ENCODE measurements at places on chromosomes 13 and 19. TPM values are rescaled to one million over a fixed set of nuclear protein-coding genes. Genes with fewer than 3 reads are reported as not detected.

GRCh38 chr19:5036698-5037563 is 68.0 kb downstream of the KDM4B start:
- DNase-seq = no peak

GRCh38 chr19:2494084-2494446 is 18.1 kb downstream of the GADD45B start:
- no peak for DNase-seq

MYBPC2 gene
- not detected for total RNA-seq

SPIB gene
- not detected for total RNA-seq

OVOL3 gene
- total RNA-seq = not detected

GRCh38 chr19:19873381-19873780 is 7.7 kb downstream of the ZNF253 start:
- peak; percentile 4 for DNase-seq

GRCh38 chr19:33158365-33158764 is 26.5 kb downstream of the WDR88 start:
- no peak for DNase-seq

DNA sequence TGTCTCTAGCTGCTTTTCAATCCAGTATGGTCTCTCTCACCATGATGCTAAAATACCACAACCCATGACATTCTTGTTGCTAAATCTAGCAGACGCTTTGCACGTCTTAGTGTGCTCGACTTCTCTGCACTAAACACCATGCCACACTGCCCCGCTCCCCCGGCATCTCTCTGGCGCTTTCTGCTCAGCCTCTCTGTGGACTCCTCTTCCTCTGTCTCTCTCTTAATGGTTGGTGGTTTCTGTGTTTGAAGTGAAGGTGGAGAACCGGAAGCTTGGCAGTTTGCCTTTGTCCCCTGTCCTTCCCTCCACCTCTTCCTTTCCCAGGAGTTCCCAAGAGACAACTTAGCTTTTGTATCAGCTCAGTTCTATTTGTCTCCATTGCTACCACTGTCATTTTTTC is 8.8 kb downstream of the ERCC5 start:
- DNase-seq = no peak

KCNRG gene
- 7.6 TPM for total RNA-seq

GRCh38 chr13:107367258-107367657 is 799.3 kb upstream of the ARGLU1 start:
- peak; percentile 76 for DNase-seq

GRCh38 chr19:14405380-14405757 is 13.8 kb downstream of the DDX39A start:
- DNase-seq = no peak

DNA sequence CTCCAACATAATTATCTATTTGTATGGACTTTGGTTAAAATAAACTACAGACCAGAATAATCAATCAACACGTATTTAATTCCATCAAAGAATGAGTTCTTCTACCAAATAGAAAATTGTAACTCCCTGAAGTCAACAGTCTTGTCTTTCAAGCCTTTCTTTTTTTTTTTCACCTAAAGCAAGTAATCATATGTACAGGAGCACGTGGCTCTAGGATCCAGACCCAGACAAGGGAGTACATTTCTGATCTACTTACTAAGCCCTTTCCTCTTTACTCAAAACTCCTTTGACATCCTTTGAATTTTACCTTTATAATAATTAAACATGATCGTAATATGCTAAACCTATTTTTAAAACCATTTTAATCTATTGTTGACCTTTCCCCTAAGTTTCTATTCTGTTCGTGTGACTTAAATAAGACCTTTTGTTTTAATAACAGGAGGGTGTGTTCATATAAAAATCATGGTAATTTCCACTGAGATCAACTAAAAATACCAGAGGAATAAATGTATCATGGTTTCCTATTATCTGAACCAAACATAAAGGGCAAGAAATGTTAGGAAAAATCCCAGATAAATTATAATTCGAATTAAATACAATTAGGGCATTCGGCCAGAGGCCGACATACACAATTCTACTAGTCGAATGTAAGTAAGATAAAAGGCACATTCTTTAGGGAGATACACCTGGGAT is 1.7 kb downstream of the SLC7A1 start:
- DNase-seq = no peak

PLEKHJ1 gene
- total RNA-seq = 121 TPM

- DNase-seq = no peak
These were observed 4.3 kb upstream of the AKAP8L start for GRCh38 chr19:15423130-15423529.

- no peak for DNase-seq
These were observed 67.0 kb upstream of the STARD13 start for GRCh38 chr13:33352526-33352925.

GRCh38 chr19:39590265-39590664 is 12.1 kb upstream of the LGALS13 start:
- peak; percentile 10 for DNase-seq

GRCh38 chr19:3184847-3185460 is 776 bp upstream of the NCLN start:
- DNase-seq = no peak

GRCh38 chr13:30846311-30846710 is 59.8 kb upstream of the MEDAG start:
- DNase-seq = peak; percentile 94

DNA sequence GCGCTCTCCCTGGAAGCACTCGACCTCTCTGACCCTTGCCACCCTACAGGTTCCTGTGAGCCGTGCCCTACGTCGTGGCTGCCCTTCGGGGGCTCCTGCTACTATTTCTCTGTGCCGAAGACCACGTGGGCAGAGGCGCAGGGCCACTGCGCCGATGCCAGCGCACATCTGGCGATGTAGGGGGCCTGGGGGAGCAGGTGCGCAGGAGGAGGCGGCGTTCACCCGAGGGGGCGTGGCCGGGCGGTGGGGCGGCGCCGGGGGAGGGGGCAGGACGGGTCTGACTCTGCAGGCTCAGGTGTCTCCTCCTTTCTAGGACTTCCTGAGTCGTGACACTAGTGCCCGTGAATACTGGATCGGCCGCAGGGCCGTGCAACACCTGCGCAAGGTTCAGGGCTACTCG is 26.4 kb downstream of the CLEC4M start:
- no peak for DNase-seq

ZNF471 gene
- total RNA-seq = 10.1 TPM

DNA sequence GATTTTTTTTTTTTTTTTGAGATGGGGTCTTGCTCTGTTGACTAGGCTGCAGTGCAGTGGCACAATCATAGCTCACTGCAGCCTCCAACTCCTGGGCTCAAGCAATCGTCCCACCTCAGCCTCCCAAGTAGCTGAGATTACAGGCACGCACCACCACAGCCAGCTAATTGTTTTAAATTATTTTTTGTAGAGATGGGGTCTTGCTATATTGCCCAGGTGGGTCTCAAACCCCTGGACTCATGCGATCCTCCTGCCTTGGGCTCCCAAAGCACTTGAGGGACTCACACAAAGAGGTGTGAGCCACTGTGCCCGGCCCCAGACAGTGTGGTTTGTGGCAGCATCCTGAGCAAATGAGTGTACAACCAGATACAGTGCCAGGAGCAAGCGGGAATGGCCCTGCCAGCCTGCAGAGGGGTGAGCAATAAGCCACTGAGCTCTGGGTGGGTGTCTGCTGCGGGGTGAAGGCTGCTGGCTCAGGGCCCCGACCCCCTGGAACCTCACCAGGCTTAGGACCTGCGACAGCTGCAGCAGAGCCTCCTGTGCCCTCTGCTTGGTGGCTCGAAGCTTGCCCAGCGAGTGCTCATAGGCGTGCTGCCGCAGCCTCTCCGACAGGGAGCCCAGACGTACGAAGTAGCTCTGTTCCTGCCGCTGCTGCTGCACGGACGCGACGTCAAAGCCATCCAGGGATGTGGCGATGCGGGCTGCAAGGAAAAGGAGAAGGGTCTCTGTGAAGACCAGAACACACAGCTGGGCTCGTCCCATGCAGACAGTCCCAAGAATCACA is 15.9 kb upstream of the TICAM1 start:
- no peak for DNase-seq

DNA sequence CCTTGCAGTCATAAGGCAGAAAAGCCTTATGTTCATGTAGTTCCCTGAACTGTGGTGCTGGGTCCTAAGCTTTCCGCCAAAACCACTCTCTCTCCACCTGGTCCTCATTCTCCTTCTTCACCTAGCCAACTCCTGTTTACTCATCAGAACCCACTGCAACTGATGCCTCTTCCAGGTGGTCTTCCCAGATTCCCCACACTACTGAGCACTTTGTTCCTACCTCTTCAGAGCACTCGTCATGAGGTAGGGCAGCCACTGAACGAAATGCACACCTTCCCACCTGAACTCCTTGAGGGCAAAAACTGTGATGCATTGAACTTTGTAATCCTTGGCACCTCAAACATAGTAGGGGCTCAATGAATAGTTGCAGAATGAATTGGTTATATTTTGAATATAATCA is 100.4 kb downstream of the DOCK9 start:
- DNase-seq = no peak

DNA sequence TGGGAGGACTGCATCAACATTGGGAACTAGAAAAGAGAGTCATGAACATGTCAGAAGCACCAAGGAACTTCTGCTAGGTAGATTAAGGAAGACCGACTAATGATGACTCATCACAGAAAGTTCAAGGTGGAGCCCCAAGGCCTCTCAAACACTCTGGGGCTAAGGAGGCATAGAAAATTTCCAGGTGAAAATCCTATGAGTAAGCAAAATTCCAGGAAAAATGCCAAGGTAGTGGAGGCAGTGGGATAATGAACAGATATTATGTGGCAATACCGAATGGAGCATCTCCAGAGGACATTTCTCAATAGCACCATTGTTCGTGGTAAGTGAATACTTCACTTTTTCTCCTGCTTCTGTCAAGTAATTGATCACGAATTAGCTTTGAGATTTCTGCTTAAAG is 336.5 kb downstream of the MZT1 start:
- DNase-seq = peak; percentile 96

C19orf81 gene
- not detected for total RNA-seq

GRCh38 chr19:21314676-21315075 is 14.5 kb downstream of the ZNF708 start:
- DNase-seq = no peak

GRCh38 chr19:55528030-55528803 is 8.7 kb downstream of the SBK2 start:
- DNase-seq = no peak

DNA sequence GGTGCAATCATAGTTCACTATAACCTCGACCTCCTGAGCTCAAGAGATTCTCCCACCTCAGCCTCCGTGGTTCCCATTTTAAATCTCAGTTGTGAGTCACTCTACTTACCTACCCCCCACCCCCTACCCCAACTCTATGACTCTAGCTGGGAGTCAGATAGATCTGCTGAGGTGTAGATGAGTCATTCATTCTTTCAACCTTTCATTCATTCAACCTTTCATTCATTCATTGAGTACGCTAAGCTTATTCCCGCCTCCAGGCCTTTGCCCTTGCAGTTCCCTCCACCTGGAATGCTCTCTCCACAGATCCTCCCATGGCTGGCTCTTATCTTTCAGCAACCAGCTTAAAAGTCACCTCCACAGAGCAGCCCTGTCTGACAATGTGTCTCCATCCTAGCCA is 1.1 kb upstream of the MAST1 start:
- peak; percentile 23 for DNase-seq

- DNase-seq = no peak
These were observed 152.8 kb downstream of the SOX1 start for GRCh38 chr13:112219740-112220139.

COMP gene
- not detected for total RNA-seq

DNA sequence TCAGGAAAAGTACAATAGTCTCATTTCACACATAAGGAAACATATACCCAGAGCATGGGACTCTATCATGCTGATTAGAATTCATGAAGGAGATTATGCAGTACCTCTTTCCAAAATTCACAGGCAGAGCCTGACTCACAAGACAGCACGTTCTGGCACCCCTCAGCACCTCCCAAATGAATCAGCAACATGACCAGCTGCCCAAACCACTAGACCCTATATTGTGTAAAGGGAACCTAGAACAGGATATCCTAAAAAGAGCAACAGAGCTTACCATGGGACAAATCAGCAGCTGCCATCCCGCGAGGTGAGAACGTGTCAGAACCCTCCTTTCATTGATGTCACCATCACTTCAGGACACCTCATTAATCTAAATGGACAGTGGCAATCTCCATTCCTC is 2.5 kb downstream of the ZNF426 start:
- DNase-seq = no peak

- DNase-seq = peak; percentile 2
These were observed 800.7 kb upstream of the SLITRK5 start for GRCh38 chr13:86870444-86870843.

THOP1 gene
- 73.8 TPM for total RNA-seq

DNA sequence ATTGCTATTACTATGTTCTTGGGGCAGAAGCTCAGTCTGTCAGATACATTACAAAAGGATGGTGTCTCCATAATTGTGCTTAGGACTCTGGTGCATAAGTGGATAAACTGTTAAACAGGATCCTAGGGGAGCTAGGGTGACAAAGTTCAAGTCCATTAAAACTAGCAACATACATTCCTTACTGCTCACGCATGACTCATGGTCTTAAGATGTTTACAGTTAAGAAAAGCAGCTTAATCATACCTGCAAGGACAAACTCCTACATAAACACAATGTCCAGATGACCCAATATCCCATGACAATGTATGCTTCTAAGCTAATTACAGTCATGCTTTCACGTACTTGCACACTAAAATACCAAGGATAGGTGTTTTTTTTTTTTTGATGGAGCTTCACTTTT is 3.5 kb upstream of the ZNF701 start:
- DNase-seq = peak; percentile 64

DNA sequence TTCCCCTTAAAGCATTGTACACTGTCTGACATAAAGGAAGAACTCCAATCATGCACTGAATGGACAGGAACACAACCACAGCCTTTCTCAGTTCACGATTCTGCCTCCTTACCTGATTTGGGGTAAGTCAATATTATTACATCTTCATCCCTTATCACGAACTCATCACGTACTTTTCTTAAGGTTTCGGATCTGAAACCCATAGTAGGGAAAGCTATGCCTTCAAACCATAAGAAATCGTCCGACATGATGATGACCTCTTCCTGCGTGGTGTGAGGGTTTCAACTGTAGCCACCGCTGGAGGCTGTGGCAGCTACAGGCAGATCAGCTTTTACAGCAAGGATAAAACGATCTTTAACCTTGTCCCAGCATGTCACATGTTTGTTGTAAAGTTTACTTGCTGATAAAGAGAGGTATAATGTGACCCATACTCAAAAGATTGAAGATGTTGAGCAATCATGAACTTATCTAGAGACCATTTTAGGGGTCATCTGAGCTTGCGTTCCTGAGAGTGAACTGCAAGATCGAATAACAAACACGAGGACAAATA is at the start of gene SULT2A1:
TSS of gene SULT2A1 (minus strand) at position 306 of the 550 bp plus-strand sequence. CDS start at position 248, 58 bp downstream.
- no peak for DNase-seq
